NB4 (cell line): ENCODE measurements at places on chromosomes 6 and 20.

DNA sequence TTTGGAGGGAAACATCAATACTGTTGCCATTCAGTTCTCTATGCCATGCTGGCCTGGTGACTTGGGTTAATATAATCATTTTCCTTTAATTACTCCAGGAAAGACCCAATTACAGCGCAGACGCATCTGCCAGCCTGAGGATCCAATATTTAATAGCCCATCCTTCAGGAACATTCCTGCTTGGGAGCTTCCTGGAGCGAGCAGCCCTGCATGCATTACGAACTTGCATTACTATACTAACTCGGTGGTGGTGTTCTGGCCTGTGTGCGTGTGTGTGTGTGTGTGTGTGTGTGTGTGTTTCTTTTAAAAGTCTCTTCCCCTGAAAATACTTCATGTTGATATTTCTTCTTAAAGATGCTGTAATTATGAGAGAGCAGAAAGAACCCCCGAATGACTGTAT is 26.5 kb downstream of the PMEPA1 start:
- no peak for DNase-seq

DNA sequence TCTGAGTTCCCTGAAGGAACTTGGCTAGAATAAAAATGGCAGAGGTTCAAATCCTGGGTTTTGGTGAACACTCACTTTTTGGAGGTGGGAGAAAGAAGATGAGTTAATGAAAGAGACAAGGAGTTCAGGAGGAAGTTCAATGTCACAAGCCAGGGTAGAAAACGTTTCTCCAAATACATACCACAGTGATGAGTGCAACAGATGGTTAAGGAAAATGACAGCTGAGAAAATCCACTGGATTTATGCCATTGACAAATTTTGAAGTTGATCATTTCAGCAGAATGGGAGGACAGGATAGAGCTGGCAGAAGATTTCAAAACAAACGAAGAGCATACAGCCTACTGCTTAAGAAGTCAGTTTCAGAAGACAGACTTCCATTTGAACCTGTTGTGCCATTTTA is 122.7 kb downstream of the GFRAL start:
- DNase-seq: no peak

GRCh38 chr6:117555262-117555849 is 47.0 kb downstream of the GOPC start:
- peak; percentile 29 for DNase-seq

DNA sequence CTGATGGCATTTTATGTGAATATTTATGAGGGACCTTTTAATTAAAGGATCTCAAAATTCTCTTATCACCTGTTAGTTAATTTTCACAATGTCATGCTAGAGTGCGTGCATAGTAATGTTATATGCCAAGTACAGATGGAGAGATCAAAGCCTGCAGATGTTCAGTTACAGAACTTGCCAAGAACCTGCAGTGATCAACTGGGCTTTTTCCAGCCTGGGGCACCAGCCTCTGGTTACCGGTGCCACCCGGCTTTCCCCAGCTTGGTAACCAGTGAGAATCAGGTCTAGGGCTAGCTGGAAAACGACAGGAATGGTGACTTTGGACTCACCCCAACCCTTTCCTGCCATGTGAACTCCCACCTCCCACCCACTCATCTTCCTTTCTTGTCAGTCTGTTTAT is 91.8 kb downstream of the CAP2 start:
- DNase-seq: no peak

GRCh38 chr6:79548304-79548703 is 11.1 kb upstream of the LCA5 start:
- DNase-seq: no peak

DNA sequence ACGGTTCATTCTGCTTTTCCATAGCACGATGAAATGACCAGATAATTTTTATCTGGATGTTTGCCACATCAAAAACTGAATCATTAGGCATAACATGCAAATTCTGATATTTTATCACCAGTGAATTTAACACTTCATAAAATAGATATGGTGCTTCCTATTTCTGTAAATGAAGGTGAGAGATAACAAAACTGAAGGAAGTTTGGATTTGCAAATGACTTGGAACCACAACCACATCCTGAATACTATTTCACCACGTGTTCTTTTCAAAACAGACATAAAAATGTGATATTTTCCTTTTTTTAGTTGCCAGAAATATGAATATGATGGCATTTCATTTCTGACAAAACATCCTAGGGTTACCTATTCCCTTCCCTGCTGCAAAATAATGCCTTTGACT is 146.1 kb downstream of the EDN1 start:
- DNase-seq: no peak

DNA sequence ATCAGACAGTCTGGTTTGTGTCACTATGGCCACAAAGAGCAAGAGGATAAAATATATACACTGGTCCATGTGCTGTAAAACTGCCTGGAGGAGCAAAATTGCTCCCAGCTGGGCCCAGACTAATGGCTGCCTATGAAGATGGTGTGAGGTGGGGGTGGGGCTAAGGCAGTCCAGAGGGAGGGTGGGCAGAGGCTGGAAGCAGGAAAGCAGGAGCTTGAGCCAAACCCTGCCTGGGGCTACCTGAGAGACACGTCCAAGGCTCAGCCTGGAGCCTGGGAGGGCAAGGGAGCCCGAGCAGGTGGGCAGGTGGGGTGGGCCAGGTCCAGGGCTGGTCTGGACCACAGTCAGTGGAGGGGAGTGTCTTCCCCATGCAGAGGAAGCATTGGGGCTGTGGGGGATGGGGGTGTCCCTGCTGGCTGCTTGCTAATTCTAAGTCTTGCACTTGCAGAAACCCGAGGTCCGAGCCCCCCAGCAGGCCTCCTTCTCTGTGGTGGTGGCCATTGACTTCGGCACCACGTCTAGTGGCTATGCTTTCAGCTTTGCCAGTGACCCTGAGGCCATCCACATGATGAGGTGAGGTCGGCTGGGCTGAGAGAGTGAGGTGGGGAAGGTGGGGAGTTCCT is 9.5 kb downstream of the HSPA12B start:
- no peak for DNase-seq

DNA sequence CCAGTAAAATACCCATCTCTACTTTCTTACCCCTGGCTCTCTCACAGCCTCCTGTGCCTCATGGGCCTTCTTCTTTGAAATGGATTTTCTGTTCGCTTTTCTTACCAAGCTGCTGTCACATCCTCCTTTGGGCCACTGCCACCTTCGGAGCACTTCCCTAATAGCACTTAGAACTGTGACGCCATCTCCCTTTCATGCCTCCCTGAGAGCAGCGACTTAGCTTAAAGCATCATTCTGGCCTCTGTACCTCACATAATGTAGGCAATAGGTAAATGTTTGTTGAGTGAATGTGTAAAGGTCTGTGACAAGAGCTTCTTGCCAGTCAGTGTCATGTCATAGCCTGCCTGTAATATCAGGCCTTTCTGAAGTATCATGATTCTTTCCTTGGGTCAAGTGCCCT is 78.8 kb downstream of the ADGRG6 start:
- DNase-seq: no peak

DNA sequence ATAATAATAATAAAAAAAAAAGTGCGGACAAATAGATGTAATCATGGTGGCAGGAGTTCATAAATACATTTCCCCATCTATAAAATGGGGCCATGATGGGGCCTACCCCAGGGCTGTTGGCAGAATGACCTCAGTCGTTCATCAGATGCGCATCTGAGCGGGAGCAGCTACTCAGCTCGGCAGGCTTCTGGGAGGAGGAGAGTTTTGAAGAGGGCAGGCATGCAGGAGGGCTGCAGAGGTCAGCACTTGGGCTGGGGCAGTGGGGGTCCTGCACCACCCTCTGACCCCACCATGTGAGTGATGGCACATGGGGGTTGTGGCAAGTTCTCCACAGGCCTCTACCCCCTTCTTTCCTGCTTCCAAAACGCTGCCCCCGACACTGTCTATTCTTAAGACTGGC is 373.5 kb downstream of the ZFAND3 start:
- no peak for DNase-seq

DNA sequence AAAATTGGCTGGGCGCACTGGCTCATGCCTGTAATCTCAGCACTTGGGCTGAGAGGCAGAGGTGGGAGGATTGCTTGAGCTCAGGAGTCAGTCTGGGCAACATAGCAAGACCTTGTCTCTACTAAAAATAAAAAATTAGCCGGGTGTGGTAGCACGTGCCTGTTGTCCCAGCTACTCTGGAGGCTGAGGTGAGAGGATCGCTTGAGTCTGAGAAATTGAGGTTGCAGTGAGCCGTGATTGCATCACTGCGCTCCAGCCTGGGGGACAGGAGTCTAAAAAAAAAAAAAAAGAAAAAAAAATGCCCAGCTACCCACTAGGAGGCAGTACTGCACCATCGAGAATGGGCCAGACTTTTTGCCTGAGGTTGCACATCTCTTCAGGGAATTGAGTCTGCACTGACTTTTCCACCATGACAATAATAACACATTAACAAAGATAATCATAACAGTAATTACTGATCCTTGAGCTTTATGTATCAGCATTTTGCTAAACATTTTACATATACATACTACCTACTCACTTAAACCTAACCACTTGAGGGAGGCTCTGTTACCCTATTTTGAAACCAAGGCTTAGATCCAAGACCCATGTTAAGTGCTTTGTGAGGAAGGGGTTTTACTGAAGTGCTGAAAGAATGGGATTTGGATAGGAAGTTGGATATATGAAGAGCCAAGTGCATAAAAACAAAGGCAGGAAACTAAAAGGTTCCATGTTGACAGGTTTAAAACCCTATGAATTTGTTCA is 21.0 kb downstream of the SRSF3 start:
- peak; percentile 84 for DNase-seq

DNA sequence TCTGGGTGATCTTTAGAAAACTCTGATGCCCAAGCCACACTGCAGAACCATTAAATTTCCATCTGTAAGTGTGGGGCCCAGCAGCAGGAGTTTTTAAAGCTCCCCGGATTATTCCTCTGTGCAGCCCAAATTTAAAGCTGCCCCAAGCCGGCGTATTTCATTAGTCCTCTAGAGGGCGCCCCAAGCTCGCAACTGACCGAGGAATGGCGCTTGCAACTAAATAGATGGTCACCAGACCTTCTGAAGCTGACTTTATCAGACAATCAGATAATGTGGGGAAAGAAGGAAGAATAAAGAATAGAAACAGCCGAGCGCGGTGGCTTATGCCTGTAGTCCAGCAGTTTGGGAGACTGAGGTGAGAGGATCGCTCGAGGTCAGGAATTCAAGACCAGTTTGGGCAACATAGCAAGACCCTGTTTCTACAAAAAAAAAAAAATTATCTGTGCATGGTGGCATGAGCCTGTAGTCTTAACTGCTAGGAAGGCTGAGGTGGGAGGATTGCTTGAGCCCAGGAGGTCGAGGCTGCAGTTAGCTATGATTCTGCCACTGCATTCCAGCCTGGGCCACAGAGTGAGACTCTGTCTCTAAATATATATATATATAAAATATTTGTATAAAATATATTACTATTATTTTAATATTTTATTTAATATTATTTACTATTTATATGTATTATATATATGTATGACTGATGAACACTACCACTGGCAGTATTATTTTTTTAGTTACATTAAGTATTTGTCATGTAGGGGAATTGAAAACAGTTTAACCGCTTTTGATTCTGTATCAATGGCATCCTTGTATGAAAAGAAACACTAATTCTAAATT is 56.0 kb downstream of the OTOR start:
- peak; percentile 67 for DNase-seq

DNA sequence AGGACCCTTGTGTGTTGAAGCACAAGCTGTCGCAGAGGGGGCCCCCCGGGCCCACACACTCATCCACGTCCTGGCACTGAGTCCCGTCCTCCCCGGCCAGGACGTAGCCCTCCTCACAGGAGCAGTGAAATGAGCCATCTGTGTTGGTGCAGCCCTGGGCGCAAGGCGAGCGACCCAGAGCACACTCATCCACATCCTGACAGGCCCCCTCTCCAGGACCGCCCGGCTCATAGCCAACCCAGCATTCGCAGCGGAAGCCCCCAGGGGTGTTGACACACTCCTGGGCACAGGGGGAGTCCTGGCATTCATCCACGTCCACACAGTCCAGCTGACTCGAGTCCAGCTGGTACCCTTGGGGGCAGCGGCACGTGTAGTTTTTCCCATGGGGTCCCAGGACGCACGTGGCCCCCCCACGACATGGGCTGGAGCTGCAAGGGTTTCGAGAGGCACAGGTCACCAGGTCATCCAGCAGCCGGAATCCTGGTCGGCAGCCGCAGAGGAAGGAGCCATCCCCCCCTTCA is 1.2 kb downstream of the CD93 start:
- DNase-seq: no peak

GRCh38 chr6:56875961-56876360 is 78.9 kb upstream of the BEND6 start:
- DNase-seq: no peak

GRCh38 chr6:149897015-149897697 is 757 bp downstream of the RAET1E start:
- DNase-seq: no peak

- no peak for DNase-seq
Measured at GRCh38 chr6:147282566-147282959, 78.3 kb downstream of the STXBP5 start.
